Activated T-helper 2 cell treated with anti-CD3 and anti-CD28 coated beads, Interferon-gamma antibody, Interleukin-2, Interleukin-4, amounts not matched to agents 10 μg/mL and 5 μg/mL and 100 μg/mL, durations not matched to agents 14 hours and 24 hours and 36 hours (primary cell): ENCODE measurements at places on chromosomes 5 and 9. TPM values are rescaled to one million over a fixed set of nuclear protein-coding genes. Genes with fewer than 3 reads are reported as not detected.

- DNase-seq = no peak
Observed at GRCh38 chr5:136853971-136854370, 488.6 kb upstream of the TRPC7 start.

The SERF1B gene
- 18.6 and 21.4 TPM in 2 replicates for total RNA-seq

DNA sequence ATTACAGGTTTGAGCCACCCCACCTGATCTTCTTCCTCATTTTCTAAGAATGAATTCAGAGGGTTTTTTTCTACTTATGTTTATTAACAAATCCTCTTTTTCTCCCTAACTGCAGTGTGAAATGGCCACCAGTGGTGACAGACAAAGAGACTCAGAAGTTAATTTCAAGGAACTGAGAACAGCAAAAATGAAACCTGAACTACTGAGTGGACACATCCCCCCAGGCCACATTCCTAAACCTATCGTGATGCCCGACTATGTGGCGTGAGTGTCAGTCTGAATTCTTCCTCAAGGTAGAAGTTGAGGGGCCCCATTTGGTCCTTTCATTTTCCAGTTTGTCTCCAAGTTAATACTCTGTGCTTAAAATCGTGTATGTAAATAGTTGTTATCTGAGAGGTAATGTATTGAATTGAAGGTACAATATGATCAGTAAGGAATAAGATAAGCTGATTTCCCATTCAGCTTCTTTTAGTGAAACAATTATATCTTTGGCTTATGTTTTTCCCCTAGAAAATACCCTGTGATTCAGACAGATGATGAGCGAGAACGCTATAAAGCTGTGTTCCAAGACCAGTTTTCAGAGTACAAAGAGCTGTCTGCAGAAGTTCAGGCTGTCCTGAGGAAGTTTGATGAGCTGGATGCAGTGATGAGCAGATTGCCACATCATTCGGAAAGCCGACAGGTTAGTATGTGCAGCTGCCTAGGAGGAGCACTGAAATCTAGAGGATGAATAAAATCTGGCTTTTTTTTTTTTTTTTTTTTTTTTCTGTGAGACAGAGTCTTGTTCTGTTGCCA lies 17.7 kb downstream of the MARVELD2 start:
- no peak for DNase-seq

DNA sequence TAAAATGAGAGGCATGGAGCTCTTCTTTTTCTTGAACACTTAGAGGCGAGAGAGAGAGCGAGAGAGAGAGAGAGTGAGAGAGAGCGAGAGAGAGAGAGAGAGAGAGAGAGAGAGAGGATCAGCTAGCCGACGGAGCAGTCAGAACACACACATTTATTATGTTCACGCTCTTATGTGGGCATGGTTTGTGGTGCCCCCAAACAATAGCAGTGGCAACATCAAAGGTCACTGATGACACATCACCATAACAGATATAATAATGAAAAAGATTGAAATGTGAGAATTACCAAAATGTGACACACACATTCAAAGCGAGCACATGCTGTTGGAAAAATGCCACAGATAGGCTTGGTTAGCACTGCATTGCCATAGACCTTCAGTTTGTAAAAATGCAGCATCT lies 116.1 kb downstream of the KDM4C start:
- no peak for DNase-seq

DNA sequence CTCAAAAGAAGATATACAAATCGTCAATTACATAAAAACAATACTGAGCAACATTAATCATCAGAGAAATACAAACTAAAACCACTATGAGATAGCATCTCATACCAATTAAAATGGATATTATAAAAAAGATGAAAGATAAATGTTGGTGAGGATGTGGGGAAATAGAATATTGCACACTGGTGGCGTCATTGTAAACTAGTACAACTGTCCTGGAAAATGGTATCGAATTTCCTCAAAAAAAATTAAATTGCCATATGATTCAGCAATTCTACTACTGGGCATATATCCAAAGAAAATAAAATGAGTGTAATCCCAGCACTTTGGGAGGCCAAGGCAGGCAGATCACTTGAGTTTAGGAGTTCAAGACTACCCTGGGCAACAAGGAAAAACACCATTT lies 326.0 kb upstream of the FTMT start:
- no peak for DNase-seq

The BRD8 gene
- 45.4 and 48.4 TPM in 2 replicates for total RNA-seq

The FOXE1 gene
- total RNA-seq = not detected in 2 replicates

DNA sequence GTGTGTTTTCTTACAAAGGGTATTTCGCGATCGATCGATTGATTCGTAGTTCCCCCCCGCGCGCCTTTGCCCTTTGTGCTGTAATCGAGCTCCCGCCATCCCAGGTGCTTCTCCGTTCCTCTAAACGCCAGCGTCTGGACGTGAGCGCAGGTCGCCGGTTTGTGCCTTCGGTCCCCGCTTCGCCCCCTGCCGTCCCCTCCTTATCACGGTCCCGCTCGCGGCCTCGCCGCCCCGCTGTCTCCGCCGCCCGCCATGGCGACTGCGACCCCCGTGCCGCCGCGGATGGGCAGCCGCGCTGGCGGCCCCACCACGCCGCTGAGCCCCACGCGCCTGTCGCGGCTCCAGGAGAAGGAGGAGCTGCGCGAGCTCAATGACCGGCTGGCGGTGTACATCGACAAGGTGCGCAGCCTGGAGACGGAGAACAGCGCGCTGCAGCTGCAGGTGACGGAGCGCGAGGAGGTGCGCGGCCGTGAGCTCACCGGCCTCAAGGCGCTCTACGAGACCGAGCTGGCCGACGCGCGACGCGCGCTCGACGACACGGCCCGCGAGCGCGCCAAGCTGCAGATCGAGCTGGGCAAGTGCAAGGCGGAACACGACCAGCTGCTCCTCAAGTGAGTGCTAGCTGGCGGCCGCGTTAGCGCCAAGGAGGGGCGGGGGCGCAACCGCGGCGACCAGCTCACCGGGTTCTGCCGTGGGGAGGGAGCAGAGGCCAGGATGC lies 480 bp downstream of the LMNB1 start:
- peak; percentile 57 for DNase-seq

- DNase-seq = no peak
Observed at GRCh38 chr5:137622850-137623249, 113.0 kb downstream of the KLHL3 start.

DNA sequence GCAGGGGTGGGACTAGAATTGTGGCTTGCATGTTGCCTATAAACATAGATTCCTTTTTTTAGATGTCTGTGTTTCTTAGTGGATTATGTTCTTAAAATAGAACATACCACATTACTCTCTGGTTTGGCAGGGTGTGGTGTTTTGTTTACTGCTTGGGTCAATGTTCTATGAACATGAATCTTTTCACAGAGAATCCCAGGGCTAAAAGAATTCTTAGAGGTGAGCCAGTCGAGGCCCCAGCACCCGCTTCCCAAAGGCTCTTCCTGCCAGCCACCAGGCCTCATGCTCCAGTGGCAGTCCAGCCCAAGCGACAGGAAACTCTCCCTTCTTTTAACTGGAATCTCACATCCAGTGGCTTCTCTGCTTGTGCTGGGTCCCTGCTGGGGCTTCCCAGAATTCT lies 126.6 kb downstream of the C9orf152 start:
- DNase-seq = no peak

The PAPPA gene
- not detected in 2 replicates for total RNA-seq

GRCh38 chr5:127909066-127909465 lies 174.5 kb upstream of the SLC12A2 start:
- DNase-seq = no peak

- no peak for DNase-seq
Observed at GRCh38 chr5:129003232-129003631, 37.9 kb downstream of the SLC27A6 start.

The GARIN3 gene
- total RNA-seq = 0.23 and 0.30 TPM in 2 replicates
